ENCODE measurements at places on chromosomes 5 and 9.

DNA sequence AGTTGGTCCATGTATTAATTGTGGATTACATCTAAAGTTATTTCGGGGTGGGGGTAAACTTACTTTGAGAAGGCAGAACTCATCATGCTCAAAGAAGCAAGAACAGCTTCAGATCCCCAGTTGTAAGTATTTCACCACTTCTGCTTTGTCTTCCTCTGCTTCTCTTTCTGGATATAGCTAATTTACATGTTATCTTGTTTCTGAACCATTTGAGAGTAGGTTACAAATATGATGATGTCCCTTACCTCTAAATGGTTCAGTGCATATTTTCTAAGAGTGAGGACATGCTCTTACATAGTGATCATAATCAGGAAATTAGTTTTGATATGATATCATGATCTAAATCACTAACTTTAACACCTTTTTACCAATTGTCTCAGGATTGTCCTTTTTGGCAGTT is 11.9 kb downstream of the TRIO start:
- DNase-seq: no peak

DNA sequence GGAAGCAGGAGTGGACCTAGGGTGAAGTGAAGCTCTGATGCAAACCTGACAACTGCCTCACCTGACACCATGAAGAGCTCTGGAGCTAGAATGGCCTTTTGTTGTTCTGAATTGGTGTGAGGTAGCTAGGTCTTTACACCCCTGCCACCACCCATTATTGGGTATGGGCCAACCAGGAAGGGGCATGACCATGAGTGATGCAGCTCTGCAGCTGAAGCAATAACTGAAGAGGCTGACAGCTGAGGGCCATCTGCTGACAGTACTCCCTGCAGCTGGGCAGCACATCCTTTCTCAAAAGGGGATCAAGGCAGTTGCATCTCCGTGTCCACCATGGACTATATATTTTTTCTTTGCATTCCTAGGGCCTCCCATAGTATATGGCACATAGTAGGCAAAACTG is 87.0 kb upstream of the TLE1 start:
- no peak for DNase-seq

GRCh38 chr5:134638760-134639201 is 6.2 kb upstream of the SAR1B start:
- no peak for DNase-seq

DNA sequence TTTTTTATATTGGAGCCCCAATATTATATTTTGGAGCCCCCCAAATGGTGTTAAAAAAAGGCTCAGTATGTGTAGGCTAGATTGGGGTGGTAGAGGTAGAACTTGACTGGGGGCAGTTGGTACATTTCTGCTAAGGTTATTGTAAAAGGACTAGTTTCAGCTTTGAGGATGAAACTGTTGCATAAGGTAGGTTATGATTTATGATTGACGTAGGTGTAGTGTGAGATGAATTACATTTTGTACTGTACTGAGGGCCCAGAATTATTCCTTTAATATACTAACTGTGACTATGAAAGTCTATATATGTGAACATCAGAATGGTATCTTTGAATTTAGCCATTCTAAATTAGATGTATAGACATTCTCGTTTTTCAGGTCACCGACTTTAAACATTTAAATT is 3.6 kb downstream of the RIC1 start:
- DNase-seq: no peak

GRCh38 chr5:135225856-135226560 is 173.0 kb downstream of the MACROH2A1 start:
- no peak for DNase-seq

DNA sequence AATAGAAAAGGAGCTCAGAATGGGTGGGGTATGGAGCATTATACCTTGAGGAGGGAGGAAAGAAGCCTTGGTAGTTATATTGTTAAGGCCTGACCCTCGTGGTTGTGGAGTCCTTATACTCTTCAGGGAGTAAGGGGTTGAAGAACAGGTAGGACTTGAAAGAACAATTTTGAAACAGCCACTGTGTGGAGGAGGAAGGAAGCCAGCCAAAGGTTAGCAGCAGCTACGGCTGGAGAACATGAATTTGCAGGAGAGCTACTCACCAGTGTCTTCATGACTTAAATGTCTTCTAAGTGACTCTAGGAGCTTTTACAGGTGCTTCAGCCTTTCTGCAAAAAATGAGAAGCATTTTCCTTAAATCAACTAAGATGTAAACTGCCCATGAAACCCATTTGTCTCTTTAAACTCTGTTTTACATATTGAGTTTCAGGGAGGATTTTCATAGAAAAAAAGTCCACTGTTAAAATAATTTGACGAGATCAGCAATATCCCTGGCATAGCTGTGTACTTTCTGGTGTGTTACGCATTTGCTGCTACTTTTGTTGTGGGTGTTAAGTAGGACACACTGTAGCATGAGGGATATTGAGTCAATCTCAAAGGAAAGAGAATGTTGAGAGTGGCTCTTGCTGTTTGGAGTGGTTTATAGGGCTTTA is 110.6 kb upstream of the ELL2 start:
- no peak for DNase-seq

- no peak for DNase-seq
These were observed 670.5 kb upstream of the SEMA6A start for GRCh38 chr5:117245130-117245529.

GRCh38 chr5:62909326-62909725 is 330.7 kb downstream of the LRRC70 start:
- no peak for DNase-seq

DNA sequence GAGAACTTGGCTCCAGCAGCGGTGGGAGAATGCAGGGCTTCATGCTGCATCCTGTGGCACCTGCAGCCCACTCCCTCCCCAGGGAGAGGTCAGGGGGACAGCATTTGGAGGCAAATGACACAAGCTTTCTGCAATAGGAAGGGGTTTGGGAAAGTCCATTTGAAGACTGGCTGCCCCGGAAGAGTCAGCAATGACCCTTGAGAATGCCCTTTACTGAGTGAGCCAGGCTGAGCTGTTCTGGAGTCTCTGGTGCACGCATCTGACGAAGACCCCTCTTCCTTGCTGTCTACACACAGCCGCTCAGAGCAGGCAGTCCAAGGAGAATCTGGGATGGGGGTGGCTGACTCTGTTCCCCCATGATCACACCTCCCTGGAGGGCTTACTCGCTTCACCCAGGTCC is 5.5 kb upstream of the NXNL2 start:
- no peak for DNase-seq

DNA sequence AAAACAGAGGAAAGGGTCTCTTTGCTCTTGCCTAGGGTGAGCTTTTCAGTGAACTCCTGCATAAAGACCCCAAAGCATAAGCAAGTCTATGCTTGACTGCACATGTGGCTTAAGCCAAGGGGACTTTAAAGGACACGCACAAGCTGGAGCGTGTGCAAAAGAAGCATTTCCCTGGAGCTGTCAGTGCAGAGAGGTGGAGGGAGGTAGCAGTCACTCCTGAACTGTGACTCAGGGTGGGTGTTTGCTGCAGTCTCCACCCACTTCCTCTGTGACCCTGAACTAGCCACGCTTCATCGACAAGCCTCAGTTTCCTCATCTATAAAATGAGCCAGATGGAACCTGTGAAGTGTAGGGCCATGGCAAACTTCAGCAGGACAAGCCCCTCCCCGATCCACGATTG is 72.4 kb downstream of the PDZD2 start:
- no peak for DNase-seq

- DNase-seq: no peak
These were observed 232.5 kb downstream of the GADD45G start for GRCh38 chr9:89837162-89837933.

DNA sequence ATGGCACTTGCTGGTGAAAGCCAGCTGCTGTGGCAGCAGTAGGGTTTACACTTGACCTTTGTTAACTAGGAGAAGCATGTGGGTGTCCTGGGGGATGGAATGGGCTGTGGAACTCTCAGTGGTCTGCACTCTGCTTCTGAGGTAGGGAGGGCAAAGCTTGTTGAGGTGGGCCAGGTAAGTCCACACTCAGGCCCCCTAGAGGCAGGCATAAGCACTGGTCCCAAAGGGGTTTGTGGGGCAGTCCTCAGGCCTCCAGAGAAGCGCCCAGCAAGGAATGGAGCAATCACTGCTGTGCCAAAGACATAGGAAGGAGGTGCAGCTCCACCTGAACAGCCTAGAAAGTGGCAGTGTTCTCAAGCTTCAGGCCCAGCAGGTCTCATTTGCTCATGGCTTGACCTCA is 34.7 kb downstream of the INSL4 start:
- DNase-seq: no peak

- no peak for DNase-seq
These were observed 393 bp downstream of the SH3GLB2 start for GRCh38 chr9:129027685-129028191.

DNA sequence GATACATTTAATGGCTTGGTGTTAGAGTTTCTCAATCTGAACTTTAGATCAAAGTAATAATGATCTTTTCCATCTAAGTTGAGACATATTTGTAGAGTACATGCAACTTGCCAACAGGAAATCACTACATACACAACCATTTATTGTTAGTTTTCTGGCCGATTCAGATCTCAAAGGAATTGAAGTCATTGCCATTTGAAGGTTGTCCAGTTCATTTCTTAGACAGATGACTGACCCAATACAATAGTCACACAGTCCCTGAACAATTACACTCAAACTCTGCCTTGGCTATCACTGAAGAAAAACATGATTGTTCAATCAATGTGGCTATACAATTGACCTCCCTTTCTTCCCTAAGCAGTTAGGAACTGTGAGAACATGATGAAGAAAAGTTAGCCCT is 753.2 kb upstream of the RIOK2 start:
- DNase-seq: no peak

- no peak for DNase-seq
These were observed 41.7 kb downstream of the ADAMTS16 start for GRCh38 chr5:5181650-5182324.

GRCh38 chr9:136994888-136995230 is 1.5 kb downstream of the CLIC3 start:
- no peak for DNase-seq

- no peak for DNase-seq
These were observed 192.2 kb downstream of the ROR2 start for GRCh38 chr9:91757782-91758181.

DNA sequence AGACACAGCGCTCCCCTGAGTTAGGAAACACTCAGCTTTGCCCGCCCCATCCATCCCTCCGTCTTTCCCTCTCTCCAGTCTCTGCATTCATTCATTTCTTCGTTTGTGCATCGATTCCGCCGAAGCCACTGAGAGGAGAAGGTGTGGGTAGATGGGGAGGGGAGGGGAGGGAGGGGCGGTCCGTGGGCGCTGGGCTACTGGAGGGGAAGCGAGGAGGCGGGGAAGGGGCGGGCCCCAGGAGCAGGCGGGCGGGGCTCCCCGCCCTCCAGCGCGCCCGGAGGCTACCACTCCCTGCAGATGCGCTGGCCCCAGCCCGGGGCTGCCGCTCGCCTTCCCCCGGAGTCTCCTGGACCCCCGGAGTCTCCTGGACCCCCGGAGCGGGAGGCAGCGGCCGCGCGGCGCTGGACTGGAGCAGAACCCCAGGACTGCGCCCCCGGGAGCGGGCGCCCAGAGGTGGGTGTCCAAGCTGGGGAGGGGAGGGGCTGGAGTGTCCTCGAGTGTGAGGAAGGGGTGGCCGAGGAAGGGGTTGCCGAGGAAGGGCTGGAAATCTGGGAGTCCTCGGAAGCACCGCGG is 159.5 kb downstream of the C9orf152 start:
- DNase-seq: no peak

- no peak for DNase-seq
These were observed 14.1 kb downstream of the FOXD1 start for GRCh38 chr5:73434461-73434860.

DNA sequence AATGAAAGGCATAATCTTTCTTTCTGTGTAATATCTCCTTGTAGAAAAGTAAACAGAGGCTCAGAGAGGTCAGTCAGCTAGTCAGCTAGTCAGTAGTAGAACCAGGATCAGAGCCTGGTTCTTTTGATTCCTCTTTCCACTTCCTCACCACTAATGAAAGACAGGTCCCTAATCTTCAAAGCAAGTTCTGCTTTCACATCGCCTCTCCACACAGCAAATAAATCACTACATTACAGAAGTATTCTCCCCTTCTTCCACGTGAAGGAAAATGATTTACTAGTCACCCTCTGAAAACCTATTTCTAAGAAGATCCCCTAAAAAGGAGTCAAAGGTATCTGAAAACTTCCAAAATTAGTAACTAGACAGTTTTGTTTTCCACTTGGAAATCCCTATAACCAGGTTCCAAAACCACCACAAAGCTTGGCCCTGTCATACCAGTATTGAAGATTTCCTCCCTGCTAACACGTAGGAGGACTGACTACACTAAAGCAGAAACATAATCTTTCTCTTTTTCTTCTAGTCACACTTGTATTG is 140.5 kb upstream of the TARS1 start:
- DNase-seq: no peak

DNA sequence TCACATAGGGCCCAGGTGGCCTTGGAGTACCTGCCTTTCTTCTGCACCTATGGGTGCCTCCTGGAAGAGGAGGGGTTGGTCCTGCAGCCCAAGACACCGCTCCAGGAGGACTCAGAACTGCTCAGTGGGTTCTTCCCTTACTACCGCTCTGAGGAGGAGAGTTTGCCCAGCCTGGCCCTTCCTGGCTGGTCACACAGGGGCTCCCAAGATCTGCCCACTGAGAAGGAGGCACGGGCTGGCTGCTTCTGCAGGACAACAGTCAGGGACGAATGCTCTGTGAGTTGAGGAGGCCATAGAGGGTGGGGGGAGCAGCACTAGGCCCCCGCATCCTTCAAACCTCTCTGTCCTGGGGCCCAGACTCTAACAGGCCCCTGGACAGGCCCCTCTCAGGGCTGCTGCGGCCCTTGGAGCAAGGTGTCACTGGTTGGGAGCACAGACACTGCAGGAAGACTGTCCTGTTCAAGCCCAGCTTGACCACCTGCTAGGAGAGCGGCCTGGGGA is 9.9 kb upstream of the SLC25A48 start:
- no peak for DNase-seq

- no peak for DNase-seq
These were observed 154.5 kb downstream of the AOPEP start for GRCh38 chr9:94881023-94881422.

Measured in NCI-H2081 treated with DMSO at 0.1 percent for 48 hours (cell line).